ENCODE measurements at places on chromosomes 5 and 9.

- no peak for DNase-seq
These were observed 312.4 kb downstream of the ARL15 start for GRCh38 chr5:53997736-53998627.

DNA sequence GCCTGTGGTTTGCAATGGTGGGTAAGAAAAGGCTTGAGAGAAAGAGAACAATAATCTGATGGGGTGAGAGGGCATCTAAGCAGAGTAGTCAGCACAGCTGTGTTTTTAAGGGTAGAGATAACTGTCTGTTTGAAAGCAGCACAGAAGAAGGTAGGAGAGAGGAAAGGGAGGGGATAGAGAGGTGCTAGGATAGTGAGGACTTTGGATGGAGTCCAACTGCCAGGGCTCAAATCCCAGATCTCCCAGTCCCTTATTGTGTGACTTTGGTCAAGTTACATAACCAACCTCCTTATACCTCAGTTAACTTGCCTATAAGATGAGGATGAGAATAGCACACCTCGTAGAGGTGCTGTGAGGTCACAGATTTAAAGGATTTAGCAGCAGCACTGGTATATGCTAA lies 55.6 kb downstream of the GPR21 start:
- DNase-seq = no peak

DNA sequence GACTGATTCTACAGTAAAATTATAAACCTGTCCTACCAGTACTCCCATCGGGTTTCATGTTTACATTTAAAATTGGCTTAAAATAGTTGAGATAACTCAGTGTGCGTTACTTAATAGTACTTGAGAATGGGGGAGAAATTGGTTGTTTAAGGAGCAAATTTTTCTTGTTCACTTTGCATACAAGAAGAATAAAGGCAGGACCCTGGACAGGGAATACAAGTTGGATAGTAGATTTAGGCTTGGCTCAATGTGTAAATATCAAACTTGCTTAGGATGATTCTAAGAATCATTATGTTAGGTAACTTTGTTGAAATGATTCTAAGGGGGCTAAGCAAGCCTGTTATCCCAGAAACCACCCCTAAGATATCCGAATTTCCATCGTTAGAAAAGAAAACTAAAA lies 448.4 kb upstream of the TLE4 start:
- no peak for DNase-seq

GRCh38 chr5:112869948-112870347 lies 8.9 kb downstream of the SRP19 start:
- DNase-seq = no peak

- no peak for DNase-seq
These were observed 191.1 kb downstream of the AP3B1 start for GRCh38 chr5:78103232-78103918.

DNA sequence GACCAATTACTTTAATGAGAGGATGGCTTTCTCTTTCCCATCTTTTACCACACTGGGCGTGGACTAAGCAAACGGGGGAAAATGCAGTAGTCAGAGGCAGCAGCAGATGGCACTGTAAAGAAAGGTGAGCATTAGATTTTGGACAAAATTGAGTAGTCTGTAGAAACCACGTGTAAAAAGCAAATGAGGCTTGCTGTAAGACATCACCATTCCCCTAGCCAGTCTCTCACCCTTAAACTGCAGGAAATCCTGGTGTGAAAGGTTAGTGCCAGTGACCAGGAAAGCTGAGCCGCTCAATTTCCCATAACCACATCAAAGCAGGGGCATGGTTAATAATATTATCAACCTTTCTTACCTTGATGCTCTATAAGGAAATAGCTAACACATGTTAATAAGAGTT lies 31.8 kb downstream of the SPATA31C2 start:
- no peak for DNase-seq

- DNase-seq = no peak
These were observed 7.4 kb downstream of the REEP5 start for GRCh38 chr5:112914584-112914983.

- no peak for DNase-seq
These were observed 589.1 kb downstream of the ZNF608 start for GRCh38 chr5:124157320-124157719.

- no peak for DNase-seq
These were observed 83.2 kb downstream of the WNK2 start for GRCh38 chr9:93267091-93267541.

- no peak for DNase-seq
These were observed 33.3 kb downstream of the ZNF618 start for GRCh38 chr9:113909421-113909820.

GRCh38 chr5:158487664-158488063 lies 612.1 kb downstream of the EBF1 start:
- DNase-seq = no peak

GRCh38 chr9:127166651-127167524 lies 44.5 kb upstream of the ANGPTL2 start:
- DNase-seq = no peak

GRCh38 chr9:90843525-90843924 lies 41.9 kb downstream of the SYK start:
- no peak for DNase-seq

GRCh38 chr5:92562065-92562464 lies 1019.0 kb downstream of the NR2F1-AS1 start:
- DNase-seq = no peak
